ENCODE measurements at places on chromosomes 6 and 20.

GRCh38 chr6:111124406-111124805 lies 37.1 kb downstream of the SLC16A10 start:
- no peak for DNase-seq

- no peak for DNase-seq
Measured at GRCh38 chr6:113147544-113147943, 709.6 kb upstream of the MARCKS start.

DNA sequence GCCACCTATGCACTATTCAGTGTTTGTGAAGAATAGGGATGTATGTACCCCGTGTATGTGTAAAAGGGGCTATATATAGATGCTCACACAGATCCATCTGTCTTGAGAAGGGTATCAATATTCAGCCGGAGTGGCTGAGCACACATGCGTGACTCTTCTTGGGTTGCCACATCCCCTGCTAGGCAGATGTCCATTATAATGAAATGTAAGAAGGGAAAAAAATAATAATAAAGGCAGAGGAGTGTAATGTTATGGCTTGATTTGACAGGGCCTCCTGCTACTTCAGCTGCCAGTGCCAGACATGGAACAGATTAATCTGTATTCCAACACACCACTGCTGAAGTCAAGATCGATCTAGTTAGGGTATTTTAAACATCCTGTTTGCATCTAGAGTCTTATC lies 74.2 kb upstream of the VSTM2L start:
- no peak for DNase-seq

- DNase-seq: no peak
Measured at GRCh38 chr20:17066902-17067301, 159.9 kb upstream of the PCSK2 start.

GRCh38 chr20:6533761-6534479 lies 233.6 kb upstream of the BMP2 start:
- no peak for DNase-seq

DNA sequence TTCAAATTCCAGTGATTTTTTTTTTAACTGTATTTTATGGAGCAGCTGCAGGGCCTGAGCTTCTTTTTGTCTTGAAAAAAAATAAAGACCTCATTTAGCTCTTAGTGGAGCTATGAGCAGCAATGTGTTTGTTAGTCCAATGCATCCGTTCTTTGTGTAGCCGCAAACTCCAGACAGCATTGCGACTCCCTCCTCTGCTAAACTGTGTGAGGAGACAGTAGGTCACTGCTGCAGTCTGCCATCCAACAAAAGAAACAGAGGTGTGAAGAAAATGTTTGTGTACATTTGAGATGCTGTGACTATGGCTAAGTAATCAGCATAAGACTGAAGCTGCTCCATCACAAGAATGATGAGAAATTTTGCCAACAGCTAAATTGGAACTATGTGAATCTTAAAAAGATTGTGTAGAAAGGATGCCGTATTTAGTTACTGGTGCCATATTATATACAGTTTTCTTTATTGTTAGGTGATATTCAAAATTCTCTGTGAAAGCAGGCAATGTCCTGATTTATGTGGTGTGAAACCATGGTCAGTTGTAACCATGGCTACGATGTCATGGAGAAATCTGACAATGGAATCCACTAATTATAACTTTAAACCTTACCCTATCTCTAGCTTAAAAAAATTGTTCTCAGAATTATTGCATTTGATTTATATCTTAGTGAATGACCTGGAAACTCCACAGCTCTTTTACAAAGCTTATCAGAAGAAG lies 428.8 kb upstream of the EPHA7 start:
- no peak for DNase-seq

DNA sequence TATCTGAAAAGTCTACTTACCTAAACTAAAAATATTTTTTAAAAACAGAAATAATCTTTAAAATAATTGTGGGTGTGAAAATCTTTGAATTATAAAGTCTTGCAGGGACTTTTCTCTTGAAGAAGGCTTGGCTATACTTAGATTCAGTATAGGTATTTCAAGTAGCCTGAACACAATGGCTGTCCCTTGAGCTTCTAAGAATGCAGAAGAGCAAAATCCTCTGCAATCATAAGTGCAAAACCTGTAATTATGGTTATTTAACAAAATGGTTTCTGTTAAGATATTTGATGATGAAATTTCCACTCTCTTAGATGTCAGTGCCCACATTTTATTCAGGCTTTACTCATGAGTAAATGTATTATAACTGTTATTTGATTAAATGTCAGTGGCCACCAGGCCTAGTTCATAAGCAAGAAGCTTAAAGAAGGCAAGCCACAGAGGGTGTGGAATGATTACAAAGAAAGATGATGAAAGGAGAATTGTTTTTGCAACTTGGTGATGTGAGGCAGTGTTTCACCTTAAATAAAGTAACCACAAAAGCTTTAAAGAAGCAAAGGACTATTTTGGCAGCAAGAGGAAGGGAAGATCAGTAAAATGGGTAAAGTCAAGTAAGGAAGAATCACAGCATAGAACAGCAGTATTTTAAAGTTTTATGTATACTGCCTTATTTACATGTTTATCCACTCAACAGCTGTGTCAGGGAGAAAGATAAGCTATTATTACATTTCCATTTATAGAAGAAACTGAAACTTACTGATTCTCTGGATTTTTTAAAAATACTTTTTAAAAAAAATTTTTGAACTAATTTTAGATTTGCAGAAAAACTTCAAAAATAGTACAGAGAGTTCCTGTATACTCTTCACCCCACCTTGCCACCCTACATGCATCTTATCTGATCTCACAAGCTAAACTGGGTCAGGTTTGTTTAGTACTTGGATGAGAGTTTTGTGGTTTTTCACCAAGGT lies 351.2 kb upstream of the RUNX2 start:
- DNase-seq: no peak

DNA sequence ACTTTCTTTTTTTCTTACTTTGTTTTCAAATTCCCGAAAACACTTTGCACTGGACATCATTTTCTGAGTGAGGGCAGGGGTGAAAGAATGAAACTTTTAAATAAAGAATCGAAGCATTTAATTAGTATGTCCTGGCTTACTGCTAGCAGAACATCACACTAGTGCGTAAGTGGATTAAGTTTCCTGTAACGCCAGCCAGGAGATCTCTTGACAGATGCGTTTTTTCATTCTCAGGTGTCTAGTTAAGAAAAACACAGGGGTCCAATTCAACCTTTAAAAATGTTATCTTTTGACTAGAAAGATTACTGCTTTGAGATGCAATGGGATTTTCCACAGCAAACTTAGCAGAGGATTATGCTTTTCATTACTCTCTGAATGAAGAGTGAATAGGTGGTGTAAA lies 858.8 kb upstream of the EPHA7 start:
- no peak for DNase-seq

DNA sequence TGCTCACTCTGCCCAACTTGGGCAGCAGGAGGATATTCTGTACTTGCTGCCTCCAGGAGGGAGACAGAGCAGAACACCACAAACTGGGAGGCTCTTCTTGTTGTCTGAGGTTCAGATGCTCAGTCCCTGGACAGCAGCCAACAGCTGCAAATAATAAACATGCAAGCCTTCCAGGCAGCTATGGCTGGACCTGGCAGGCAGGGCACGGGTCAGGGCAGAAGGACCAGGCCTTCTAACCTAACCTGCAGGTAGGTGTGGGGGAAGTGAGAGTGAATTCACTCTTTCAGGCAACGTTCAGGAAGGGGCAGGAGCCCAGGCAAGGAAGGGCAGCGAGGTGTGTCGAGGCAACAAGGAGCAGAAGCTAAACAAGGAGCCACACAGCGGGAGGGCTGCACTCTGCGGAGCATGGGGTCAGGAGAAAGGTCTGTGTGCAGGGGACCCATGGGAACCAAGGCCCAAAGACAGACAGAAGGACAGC lies 31.5 kb downstream of the NINL start:
- DNase-seq: no peak

DNA sequence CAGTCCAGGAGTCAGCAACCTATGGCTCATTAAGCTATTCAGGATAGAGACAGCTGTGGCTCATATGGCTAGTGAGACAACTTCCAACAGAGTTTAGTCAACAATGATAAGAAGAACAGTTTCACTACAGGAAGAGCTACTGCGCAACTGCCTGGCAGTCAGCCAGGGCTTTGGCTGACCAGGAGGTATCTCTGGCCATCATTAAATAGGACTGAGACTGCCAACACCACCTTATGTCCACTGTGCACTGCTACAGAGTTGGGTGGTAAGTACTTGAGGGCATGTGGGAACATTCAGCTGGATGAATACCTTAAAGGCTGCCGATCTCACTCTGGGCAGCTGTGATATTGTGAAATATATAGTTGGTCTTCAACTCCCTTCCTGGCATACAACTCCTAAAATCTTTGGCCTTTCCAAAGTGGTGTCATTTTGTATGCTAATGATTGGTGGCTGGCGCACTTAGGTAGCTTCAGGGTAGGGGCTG lies 52.2 kb upstream of the FAM83C start:
- peak; percentile 12 for DNase-seq

GRCh38 chr6:42860481-42860880 lies 18.9 kb upstream of the RPL7L1 start:
- no peak for DNase-seq

GRCh38 chr6:147467428-147467827 lies 41.1 kb upstream of the SAMD5 start:
- no peak for DNase-seq

DNA sequence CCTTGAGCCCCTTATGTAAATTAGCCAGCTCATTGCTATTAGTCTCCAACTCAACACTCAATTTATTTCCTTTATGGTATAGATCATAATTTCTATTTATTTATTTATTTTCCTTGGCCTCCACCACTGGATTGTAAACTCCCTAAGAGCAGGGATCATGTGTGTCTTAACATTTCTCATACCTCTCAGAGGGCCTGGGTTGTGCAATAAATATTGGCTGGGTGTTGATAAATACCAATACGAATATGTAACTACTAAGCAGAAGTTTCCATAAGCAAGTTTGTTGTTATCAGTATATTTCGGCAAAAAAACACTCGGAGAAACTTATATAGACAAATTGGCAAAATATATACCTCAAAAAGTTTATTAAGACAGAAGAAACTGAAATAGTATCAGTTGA lies 257.4 kb downstream of the ADGRB3 start:
- no peak for DNase-seq

DNA sequence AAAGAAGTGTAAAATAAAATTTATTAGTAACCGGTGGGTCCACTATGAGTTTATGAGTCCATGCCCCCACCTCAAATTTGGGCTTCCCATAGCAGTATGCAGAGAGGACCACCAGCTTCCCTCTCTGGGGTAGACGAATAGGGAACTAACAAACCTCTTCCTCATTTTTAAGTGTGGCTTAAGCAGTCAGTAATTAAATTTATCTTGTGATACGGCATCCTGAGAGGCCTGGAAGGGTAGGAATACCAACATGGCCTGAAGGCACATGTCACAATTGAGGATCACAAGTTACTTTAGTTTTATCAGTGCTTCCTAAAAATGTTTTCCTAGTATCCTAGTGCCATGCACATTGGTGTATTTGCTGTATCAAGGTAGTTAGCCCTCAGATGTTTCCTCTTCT lies 239.9 kb downstream of the HIVEP2 start:
- no peak for DNase-seq

- DNase-seq: no peak
Measured at GRCh38 chr6:3816251-3816650, 32.9 kb upstream of the FAM50B start.

- DNase-seq: no peak
Measured at GRCh38 chr6:166862287-166862977, 93.9 kb downstream of the RNASET2 start.

GRCh38 chr6:108751282-108751681 lies 96.9 kb upstream of the ARMC2 start:
- no peak for DNase-seq

DNA sequence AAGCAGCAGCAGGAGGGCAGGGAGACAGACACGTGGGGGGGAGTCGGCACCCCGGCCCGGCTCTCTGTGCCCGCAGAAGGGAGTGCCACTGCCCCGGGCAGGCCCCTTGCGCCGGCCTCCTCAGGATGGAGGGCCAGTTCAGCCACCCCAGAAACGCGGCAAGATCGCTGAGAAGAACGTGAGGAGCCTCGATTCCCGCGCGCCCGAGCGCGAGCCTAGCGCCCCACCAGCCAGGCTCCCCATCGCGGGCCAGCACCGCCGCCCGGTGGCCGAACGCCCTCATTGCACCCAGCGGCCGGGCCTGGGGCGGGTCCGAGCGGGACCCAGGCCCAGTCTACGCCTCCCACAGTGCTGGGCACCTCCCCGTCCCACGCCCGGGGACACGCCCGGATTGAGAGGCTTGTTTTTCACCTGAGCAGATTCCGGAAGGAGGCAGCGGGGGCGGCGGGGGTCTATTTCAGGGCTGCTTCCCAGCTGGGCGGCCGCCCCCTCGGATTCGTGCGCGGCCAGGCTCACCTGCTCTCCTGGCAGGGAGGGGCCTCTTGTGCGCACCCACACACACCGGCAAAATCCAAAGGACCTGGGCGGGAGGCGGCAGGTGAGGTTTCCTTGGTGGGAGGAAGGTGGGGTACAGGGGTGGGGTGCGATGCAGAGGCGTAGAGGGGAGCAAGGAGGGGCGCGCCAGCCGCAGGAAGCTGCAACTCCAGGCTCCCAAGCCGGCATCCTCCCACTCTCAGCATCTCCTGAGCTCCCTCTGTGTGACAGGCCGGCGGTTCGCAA lies 9.0 kb upstream of the GRM4 start:
- DNase-seq: no peak

- no peak for DNase-seq
Measured at GRCh38 chr6:48068278-48069251, 42.4 kb downstream of the PTCHD4 start.

GRCh38 chr6:131366223-131366622 lies 206.8 kb upstream of the ARG1 start:
- no peak for DNase-seq

DNA sequence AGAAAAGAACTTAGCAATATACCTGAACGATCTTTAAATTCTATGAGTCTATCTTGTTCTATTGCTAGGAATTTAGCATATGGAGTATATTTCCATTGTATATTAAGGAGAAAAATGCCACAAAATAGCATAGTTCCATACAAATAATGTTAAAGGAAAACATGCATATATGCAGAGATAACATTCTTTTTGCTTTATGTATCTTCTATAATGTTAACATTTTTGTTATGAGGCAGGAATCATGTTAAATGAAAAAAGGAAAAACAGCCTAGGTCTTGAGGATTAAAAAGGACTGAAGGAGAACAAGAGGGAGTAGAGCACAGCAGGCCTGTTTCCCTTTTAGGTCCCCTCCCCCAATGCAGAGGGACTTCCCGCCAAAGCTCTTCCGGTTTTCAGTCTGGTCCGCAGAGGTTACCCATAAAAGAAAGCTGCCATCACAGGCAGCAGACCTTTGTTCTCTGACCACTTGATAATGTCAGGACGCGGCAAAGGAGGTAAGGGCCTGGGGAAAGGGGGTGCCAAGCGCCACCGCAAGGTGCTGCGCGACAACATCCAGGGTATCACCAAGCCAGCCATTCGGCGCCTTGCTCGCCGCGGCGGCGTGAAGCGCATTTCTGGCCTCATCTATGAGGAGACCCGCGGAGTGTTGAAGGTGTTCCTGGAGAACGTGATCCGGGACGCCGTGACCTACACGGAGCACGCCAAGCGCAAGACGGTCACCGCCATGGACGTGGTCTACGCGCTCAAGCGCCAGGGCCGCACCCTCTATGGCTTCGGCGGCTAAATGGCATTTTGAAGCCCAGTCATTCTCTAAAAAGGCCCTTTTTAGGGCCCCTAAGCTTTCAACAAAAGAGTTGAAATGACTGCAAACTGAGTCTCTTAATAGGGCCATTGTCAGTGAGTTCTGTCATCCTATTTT lies 108.4 kb upstream of the PRSS16 start:
- DNase-seq: no peak

GRCh38 chr6:35177596-35177995 lies 36.2 kb upstream of the SCUBE3 start:
- DNase-seq: no peak

GRCh38 chr6:97697456-97697855 lies 414.4 kb upstream of the MMS22L start:
- no peak for DNase-seq

- DNase-seq: peak; percentile 71
Measured at GRCh38 chr20:62921119-62921687, 5.1 kb downstream of the DIDO1 start.

All from NCI-H460 (cell line).